NCI-H1436 treated with DMSO at 0.1 percent for 48 hours (cell line): ENCODE measurements at places on chromosomes 1 and 21.

- DNase-seq, result no peak
Observed at GRCh38 chr21:30058928-30059327, 107.7 kb downstream of the CLDN17 start.

- DNase-seq, result no peak
Observed at GRCh38 chr1:6961289-6961688, 176.0 kb downstream of the CAMTA1 start.

- no peak for DNase-seq
Observed at GRCh38 chr1:65230731-65231481, 78.4 kb upstream of the DNAJC6 start.

DNA sequence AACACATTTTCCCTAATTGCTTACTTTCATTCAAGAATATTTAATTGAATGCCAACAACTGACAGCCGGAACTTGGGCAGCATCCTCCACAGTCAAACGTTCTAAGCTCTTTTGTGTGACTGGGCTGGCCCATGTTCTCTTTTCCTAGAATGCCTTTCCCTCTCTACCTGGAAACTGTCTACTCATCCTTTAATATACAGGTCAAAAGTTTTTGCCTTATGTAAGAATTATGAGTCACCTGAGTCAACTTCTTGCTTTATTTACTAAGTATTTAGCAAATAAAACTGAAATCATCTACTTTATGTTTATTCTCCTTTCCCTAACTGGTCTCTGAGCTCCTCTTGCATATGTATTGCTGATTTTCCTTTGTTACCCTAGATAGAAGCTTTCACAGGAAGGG, 172.2 kb downstream of the CHRM3 start:
- DNase-seq, result no peak

GRCh38 chr1:182111496-182111895, 50.0 kb upstream of the ZNF648 start:
- no peak for DNase-seq

- no peak for DNase-seq
Observed at GRCh38 chr1:33294071-33295010, 26.6 kb downstream of the A3GALT2 start.

DNA sequence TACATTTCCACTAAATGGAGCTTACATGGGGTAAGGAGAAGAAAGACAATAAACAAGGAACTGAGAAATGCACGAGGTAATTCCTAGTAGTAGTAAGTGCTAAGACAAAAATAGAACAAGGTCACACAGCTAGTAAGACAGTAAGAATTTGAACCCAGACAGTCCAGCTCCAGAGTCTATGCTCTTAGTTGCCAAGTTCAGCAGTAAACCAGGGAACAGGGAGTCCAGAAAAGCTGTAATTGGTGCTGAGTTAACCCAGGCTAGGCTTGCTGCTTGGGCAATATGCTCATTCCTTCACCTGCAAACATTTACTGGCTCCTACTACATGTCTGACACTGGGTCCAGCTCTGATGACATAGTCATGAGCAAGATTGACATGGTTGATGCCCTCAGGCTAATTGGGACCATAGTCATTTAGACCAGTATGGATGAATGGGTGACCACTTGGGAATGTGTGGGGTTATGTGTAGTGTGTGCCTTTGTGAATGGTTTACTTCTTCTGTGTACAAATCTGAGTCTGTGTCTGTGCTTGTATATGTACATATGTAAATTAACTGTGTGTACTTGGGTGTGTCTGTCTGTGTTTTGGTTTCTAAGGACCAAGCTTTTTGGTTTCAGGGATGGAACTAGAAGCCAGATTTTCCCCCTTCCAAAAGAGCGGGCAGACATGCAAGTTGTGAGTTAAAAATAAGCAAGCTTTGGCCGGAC, 2.0 kb downstream of the GPX7 start:
- no peak for DNase-seq

DNA sequence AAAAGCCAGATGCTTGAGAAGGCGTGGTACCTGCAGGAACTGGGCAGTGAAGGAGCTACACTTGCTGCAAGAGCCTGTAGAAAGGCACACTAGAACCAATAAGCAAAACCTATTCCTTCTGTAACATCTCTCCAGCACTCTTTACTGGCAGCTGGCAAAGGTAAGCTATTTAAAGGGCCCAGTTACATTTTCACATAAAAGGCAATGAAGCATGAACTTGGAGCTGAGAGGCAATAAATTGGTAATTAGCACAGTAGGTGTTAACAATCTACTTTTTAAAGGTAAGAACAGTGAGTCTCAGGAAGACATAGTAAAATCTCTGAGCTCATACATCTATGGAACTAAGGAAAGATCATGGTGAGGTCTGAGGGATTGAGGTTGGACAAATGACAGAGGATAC, 167.1 kb upstream of the OLFM3 start:
- no peak for DNase-seq

DNA sequence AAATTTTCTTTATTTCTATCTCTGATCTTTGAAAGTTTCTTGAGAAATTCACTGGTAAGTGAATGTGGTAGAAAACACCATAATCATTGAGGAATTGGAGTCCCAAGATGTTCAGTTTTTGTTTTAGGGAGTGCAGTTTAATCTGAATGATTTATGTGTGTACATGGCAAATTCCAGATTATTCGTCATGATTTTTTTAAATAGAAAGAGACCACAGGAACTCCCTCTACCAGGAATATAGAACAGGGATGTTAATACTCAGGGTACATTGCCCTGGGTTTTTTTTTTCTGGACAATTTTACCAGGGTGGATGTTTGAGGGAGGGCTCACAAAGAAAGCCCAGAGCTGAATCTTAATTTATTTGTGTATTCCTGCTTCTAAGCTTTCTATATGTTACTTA, 109.0 kb downstream of the VPS13D start:
- no peak for DNase-seq

DNA sequence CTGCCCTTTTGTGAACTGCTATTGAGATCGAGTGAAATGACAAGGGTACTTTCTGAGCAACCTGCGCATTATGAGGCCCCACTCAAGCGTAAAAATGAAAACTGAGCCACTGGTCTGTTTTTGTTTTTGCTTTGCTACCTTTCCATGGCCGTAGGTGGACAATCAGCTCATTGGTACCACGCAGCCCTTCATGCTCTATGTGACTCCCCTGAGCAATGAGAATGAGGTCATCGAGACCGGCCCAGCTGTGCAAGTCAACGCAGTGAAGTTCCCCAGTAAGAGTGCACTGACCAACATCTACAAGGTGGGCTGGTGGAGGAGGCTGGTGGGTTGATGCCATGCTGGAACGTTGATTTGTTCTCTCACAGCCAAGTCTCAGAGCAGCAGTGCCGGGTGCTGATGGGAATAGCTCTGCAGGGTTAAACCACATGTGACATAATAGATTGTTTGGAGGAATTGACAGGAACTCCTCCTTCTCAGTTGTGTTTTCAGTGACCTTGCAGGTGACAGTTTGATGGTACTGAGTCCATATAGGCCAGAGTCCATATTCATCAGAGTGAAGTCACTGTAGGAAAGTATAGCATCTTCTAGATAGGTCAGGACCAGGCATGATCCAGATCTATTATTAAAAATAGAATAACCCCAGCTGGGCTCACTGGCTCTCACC, 170.3 kb downstream of the VPS13D start:
- DNase-seq, result no peak

GRCh38 chr1:168947041-168947440, 159.4 kb upstream of the ATP1B1 start:
- DNase-seq, result no peak

GRCh38 chr1:42957880-42958487, 684 bp downstream of the SLC2A1 start:
- no peak for DNase-seq

DNA sequence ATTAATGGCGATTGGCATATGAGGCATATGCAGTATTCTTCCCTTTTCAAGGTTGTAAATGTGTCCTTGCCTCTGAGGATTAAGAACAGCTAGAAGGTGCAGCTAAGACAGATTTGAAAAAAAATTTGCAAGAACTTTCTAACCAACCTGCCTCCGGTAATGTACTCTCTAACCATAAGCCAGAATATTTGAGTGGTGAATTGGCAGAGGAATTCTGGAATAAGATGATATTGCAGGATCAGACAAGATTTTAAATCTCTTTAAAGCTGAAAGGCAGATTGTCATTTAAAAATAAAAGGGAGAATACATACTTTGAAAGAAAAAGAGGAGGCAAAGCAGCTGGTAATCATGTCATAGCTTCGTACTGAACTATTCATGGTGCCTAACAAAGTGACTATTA, 29.2 kb downstream of the MROH9 start:
- no peak for DNase-seq

DNA sequence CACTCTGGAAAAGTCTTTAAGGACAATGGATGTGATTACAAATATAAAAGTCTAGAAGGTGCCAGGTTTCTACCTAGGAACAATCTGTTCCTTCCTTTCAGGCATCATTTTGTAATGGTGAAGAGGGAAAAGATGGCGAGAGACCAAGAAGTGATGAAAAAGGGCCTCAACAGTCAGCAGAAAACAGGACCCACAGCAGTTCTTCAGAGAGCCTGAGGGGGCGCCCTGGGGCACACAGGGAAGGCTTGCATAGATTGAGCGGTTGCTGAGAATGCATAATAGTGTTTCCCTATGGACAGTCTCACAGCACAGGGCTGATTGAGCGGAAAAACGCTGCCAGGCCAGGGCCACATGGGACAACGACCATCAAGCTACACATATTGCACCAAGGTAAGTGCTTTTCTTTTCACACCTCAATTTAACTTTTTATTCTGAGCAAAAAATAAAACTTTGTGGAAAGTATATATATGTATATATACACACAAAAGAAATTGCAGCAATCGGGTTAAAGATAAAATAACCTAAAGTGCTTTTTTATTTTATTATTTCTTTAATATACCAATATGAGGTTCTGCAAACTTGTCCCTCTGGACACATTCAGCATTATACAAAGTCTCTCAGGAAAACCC, 3.1 kb upstream of the YRDC start:
- no peak for DNase-seq

- DNase-seq, result no peak
Observed at GRCh38 chr1:192707978-192708547, 72.1 kb downstream of the RGS13 start.

- no peak for DNase-seq
Observed at GRCh38 chr1:928825-929661, 5.3 kb downstream of the SAMD11 start.

DNA sequence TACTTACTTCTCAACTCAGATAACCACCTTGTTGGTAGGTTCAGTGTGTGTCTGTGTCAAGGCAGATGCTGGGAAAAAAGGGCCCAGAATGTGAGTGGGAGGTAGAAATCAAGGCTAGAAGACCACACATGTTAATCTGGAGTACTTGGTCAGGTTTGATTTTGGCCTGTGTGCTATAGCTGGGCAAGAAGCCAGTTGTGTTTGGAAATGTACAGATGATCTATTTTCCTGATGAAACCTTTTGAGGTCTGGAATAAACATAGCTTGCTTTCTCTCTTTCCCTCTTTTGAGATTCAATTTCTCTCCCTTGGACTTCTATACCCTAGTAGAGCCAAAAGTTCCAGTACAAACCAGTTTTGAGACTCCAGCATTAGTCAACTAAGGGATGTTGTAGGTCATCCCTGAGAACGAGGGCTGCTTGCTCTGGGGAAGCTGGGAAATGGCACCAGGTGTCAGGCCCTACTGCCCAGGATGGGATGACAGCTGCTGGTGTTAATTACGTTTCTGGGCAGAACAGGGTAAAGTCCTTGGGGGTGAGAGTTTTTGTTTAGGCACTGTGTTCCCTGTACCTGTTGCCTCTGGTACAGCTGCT, 15.8 kb downstream of the MAPKAPK2 start:
- no peak for DNase-seq

- DNase-seq, result no peak
Observed at GRCh38 chr1:91476533-91477217, 24.0 kb upstream of the CDC7 start.

DNA sequence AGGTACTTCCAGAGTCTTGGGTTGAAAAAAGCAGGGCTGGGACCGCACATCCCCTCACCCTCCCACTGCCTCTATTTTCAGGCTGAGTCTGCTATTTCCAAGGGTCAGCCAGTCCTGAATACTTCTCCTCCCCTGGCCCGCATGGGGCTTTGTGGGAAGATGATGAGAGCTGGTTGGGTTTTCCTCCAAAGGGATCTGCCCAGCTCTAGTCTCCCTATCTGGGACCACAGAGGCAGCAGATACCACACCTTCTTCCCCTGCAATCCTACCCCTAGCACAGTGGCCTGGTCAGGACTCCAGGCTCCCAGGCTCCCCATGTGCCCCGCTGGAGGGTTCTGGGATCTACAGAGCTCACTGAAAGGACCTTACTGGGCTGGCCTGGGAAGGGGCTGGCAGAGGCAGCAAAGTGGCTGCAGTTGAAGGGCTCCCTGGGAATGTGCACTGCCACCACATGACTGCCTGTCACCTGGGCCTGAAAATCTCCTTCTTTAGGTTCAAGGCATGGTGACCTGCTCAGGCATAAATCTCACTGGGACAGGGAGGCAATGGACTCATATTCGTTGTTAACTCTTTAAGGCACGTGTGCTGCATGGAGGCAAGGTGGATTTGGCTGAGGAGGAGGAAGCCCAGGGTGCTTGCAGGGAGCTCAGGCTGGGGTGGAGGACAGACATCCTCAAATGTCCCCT, 13.1 kb downstream of the CACNA1S start:
- no peak for DNase-seq

DNA sequence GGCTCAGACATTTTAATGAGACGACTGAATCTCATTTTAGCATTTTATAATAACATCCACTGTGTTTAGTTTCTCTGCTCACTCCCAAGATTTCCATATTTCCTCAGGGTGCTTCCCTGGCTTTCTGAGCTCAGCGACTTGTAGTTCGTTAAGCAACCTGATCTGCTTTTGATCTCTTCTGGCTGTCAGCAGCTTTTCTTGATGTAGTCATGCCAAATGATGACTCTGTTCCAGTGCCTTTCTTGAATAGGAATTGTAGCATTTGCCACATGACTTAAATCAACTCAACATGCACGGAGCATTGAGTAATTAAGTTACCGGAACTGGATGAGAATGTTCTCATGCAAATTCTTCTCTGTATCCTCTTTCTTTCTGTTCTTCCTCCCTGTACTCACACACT, 246.1 kb downstream of the FMN2 start:
- no peak for DNase-seq

- no peak for DNase-seq
Observed at GRCh38 chr1:4796161-4797015, 142.0 kb downstream of the AJAP1 start.

- DNase-seq, result no peak
Observed at GRCh38 chr1:26053718-26054560, 8.0 kb upstream of the SLC30A2 start.

GRCh38 chr1:40915581-40915980, 53.4 kb upstream of the CITED4 start:
- DNase-seq, result no peak

GRCh38 chr1:63592536-63593302, 492 bp upstream of the PGM1 start:
- no peak for DNase-seq

GRCh38 chr1:211699059-211699458, 23.6 kb upstream of the NEK2 start:
- no peak for DNase-seq

- no peak for DNase-seq
Observed at GRCh38 chr21:15141261-15141970, 76.6 kb upstream of the NRIP1 start.
